ENCODE measurements at places on chromosomes 11 and 22.

GRCh38 chr22:46703171-46703995 lies 34.7 kb downstream of the CERK start:
- DNase-seq = no peak

- peak; percentile 93 for DNase-seq
Measured at GRCh38 chr22:20904008-20904979, 12.9 kb upstream of the CRKL start.

DNA sequence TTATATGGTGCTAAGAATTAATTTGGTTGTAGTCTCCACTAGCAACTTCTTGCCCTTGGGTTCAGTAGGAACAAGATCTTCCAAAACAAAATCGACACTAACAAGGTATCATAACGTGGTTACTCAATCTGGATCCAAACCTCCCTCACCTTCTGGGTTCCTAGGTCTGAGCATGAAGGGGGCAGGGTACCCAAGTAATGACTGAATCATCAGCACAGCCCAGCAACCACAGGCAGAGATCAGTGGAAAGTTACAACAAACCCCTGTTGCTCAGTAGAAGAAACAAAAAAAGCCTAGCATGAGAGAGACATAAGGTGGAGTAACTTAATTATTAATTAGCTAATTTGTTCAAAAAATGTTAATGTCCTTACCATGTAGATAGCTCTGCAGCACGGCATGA lies 221.4 kb downstream of the BLID start:
- no peak for DNase-seq

DNA sequence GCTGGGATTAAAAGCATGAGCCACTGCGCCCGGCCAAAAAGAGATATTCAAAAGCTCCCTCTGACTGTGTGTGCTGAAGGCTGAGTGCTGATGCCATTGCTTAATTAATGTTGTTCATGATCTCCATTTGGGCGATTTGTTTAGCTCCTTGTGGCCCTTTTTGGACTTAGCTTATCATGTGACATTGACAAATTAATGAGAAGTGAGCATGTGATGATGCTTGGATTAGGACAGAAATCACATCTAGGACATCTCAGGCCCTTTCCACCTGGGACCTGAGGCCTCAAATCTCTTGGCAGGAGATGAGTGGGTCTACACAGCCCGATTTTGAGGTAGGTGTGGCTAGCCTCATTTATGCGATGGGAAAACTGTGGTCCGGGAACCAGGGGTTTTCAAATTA lies 10.4 kb downstream of the EHF start:
- no peak for DNase-seq

DNA sequence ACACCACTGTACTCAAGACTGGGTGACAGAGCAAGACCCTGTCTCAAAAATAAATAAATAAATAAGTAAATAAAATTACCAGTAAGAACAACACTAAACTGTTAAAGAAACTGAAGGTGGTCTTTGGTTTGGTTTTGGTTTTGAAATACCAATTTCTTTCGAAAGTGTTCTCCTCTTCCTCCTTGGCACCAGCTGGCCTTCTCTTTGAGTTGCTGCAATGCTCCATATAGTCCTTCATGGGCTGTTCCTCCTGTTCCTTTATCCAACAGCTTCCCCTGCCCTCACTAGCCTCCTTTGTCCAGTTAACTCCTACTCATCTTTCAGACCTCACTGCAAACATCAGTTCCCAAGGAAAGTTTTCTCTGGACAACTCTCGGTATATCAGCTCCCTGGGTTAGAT lies 5.0 kb upstream of the UVRAG start:
- DNase-seq = peak; percentile 51

DNA sequence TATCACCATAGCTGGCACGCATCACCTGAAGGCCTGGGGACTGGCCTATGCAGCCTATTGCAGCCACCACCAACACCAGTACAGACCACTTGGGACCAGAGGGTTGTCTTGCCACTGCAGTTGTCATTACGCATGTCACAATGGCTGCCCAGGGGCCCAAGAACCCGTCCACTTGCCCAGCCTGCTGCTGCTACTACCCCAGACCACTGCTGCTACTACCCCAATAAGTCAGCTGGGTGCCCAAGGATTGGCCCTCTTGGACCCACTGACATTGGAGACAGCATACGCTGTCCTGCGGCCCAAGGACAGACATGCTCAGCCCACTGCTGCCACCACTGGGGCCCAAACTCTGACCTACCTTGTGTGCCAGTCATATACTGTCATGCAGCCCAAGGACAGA lies 102.7 kb upstream of the OR9Q1 start:
- no peak for DNase-seq

DNA sequence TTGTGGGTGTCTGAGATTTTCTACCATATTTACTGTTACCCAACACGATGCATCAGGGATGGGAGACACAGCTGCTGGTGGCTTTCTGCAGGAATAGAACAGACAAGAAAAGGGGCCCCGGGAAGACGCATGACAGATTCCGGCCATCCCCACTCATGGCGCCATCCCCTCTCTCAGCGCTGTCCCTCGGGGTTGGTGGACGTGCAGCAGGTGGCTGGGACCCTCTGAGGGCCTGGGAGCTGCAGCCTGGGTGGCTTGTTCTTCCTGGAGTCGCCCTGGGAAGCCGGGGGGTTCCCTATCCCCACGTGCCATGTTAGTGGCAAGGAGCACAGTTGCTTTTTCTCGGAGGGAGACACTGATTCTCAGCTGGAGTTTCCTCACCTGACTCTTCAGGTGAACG lies 1123.3 kb downstream of the BRD1 start:
- DNase-seq = no peak

DNA sequence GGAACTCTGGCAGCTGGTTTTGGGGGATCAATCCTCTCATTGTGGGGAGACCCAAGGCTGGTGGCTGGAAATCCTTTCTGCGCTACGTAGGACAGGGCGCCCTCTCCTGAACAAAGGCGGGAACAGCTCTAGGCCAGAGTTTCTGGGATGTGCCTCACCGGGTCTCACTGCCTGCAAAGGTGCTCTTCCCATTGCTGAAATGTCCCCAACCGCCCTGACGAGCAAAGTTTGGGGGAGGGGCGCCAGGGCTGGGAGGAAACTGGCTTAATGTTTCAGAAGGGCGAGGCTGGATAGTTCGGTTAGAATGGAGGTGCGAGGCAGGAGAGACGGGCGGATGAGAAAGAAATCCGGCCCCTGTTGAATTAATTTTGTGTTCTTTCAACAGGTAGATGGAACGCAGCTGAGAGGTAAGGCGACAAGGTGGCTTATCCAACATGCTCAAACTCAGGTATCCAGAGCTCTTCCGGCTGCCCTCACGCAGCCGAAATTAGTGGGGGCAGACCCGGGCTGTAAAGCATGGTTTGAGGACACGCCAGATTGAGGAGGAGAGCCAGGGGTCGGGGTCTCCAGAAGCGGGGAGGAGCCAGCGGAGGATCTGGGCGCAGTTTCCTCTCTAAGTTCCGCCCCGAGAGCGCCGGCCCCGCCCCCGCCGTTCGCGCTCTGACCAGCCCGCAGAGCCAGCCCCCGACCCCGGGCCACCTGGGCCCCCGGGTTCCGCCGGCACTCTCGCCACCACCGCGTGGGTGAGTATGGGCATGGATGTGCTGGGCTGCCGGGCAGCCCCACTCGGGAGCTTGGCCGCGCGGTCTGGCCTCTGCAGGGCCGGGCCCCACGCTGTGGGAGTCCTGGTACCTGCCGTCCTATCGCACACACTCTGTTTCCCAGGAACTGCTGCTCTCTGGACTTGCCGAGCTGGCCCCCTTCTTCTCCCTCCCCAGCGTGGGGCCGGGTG lies at the start of gene PGAP2:
PGAP2 (plus strand) TSS at position 652 of the 952 bp plus-strand sequence. CDS start 2,700 bp downstream, outside the sequence.
- DNase-seq = peak; percentile 78

Measured in NB4 (cell line).